ENCODE measurements at places on chromosomes 7 and 10. TPM values are rescaled to one million over a fixed set of nuclear protein-coding genes. Genes with fewer than 3 reads are reported as not detected.

The FFAR4 gene
- total RNA-seq = 0.08 TPM

The NRP1 gene
- 118 TPM for total RNA-seq

The OR9A2 gene
- not detected for total RNA-seq

The KCND2 gene
- 0.30 TPM for total RNA-seq

The PDIA4 gene
- 160 TPM for total RNA-seq

The WEE2 gene
- total RNA-seq = not detected

The ZNF117 gene
- 2.4 TPM for total RNA-seq

The CRTAC1 gene
- not detected for total RNA-seq

The TET1 gene
- total RNA-seq = 1.3 TPM

The PODXL gene
- total RNA-seq = 12.7 TPM

The MBL2 gene
- 0.05 TPM for total RNA-seq

The AKR1C3 gene
- 10.6 TPM for total RNA-seq
